Activated CD4-positive, alpha-beta memory T cell treated with anti-CD3 and anti-CD28 coated beads, Interleukin-2, amount 10 ng/mL, durations not matched to agents 7 days and 5 days (primary cell): ENCODE measurements at places on chromosomes 12 and 14. TPM values are rescaled to one million over a fixed set of nuclear protein-coding genes. Genes with fewer than 3 reads are reported as not detected.

DNA sequence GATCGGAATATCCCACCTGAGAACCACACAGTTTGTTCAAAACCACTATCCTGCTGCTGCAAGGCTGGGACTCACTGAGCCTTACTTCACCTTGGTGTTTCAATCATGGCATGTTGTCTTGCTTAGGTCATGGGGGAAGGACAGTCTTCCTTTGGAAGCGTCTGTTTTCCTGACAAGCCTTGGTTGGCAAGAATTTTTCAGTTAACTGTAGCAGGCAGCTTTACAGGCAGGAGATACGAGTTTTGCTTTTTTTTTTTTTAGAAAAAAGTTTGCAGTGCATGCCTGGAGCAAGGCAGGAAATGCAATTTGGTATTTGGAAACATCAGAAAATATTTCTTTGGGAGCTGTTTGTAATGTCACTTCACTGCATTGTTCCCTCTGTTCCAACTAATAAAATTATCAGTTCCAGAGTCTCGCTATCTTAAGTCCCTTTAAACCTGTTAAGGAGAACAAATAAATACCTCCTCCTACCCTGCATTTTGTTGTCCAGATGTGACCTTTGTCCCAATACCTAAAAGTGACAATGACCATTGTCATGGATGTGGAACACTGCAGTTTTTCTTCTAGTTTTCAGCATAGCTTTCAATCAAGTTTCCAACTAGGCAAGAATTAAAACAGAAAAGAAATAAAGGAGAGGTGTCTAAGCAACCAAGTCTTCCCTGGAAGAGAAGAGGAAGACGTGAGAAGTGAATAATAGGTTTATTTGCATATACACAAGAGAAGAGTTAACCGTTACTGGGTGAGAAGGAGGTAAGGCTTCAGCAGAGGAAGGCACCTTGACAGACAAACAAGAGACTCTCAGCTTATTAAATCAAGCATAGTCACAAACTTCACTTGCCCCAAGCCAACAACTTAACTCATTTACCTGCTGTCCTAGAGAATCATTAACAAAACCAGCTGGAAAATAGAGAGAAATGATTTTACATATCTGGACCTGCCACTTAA is 71.4 kb upstream of the ACTN1 start:
- DNase-seq, result no peak

- DNase-seq, result no peak
Observed at GRCh38 chr12:106035421-106035820, 103.3 kb downstream of the NUAK1 start.

GRCh38 chr12:124904306-124905098 is 9.9 kb downstream of the UBC start:
- no peak for DNase-seq

- DNase-seq, result no peak
Observed at GRCh38 chr14:93075891-93076290, 39.8 kb downstream of the ITPK1 start.

DNA sequence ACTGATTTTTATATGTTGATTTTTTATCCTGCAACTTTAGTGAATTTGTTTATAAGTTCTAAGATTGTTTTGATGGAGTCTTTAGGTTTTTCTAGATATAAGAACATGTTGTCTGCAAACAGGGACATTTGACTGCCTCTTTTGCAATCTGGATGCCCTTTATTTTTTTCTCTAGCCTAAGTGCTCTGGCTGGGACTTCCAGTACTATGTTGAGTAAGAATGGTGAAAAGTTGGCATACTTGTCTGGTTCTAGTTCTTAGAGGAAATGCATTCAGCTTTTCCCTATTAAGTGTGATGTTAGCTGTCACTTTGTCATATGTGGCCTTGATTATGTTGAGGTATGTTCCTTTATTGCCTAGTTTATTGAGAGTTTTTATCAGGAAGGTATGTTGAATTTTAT is 68.1 kb downstream of the ERC1 start:
- DNase-seq, result no peak

- DNase-seq, result no peak
Observed at GRCh38 chr14:53032161-53032803, 81.4 kb upstream of the FERMT2 start.

- peak; percentile 99 for DNase-seq
Observed at GRCh38 chr12:68807576-68808387, at the start of gene MDM2. MDM2 (plus strand) TSS chr12:68808177; CDS start chr12:68808478, 301 bp downstream.

The PRH2 gene
- not detected for total RNA-seq

The C3AR1 gene
- 12.2 TPM for total RNA-seq

The KDM5A gene
- 94.6 TPM for total RNA-seq

The RDH16 gene
- 0.28 TPM for total RNA-seq
